LHCN-M2 (cell line): ENCODE measurements at places on chromosomes 5 and 9. TPM values are rescaled to one million over a fixed set of nuclear protein-coding genes. Genes with fewer than 3 reads are reported as not detected.

The ATOX1 gene
- total RNA-seq: 86.4 and 119 TPM in 2 replicates

The ANKRD34B gene
- not detected in 2 replicates for total RNA-seq

The WHRN gene
- total RNA-seq: 0.83 and 1.4 TPM in 2 replicates

The FCN2 gene
- total RNA-seq: not detected in 2 replicates

The DBH gene
- not detected in 2 replicates for total RNA-seq

The SURF4 gene
- total RNA-seq: 456 and 465 TPM in 2 replicates

The LCN1 gene
- not detected in 2 replicates for total RNA-seq
